ENCODE measurements at places on chromosomes 7 and 10.

DNA sequence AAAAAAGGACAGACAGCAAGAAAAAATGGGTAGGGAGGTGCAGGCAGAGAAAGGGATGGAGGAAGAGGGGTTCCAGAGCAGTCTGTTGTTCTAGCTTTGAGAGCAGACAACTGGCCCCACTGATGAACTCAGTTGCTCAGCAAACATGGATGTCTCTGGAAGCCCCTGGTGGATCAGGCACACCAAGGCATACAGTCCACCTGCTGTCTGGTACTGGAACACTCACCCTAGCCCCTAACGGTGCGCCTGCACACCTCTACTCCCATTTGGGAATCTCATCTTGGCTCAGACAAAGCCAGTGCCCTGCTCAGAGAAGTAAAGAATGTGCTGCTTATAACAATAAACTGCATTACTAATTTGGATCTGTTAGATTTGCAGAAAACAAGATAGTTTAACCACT, 7.7 kb downstream of the MACROH2A2 start:
- no peak for DNase-seq

- no peak for DNase-seq
Observed at GRCh38 chr10:126042354-126042753, 146.0 kb downstream of the FANK1 start.

- no peak for DNase-seq
Observed at GRCh38 chr7:82605247-82605864, 161.8 kb upstream of the CACNA2D1 start.

GRCh38 chr7:111320133-111320532, 229.2 kb downstream of the LRRN3 start:
- no peak for DNase-seq

GRCh38 chr7:151696721-151697514, 177.2 kb upstream of the RHEB start:
- no peak for DNase-seq

- DNase-seq: peak; percentile 93
Observed at GRCh38 chr10:124197371-124198124, 104.2 kb upstream of the CHST15 start.

Measured in spinal cord (tissue), 10 donors.